ENCODE measurements at places on chromosomes 13 and 19. TPM values are rescaled to one million over a fixed set of nuclear protein-coding genes. Genes with fewer than 3 reads are reported as not detected.

ZNF888 gene
- total RNA-seq = 10.4 TPM

KLF1 gene
- total RNA-seq = not detected

CAPNS1 gene
- 405 TPM for total RNA-seq

SIAH3 gene
- 0.36 TPM for total RNA-seq

CACNA1A gene
- total RNA-seq = 0.91 TPM

YJU2 gene
- total RNA-seq = 27.9 TPM

ZNF320 gene
- 13.0 TPM for total RNA-seq

CEACAM3 gene
- total RNA-seq = not detected

PSG1 gene
- not detected for total RNA-seq

FGF9 gene
- total RNA-seq = 1.9 TPM

VSTM2B gene
- not detected for total RNA-seq

Measured in activated naive CD8-positive, alpha-beta T cell treated with anti-CD3 and anti-CD28 coated beads, Interleukin-2, amount 10 ng/mL, durations not matched to agents 7 days and 5 days (primary cell).